ENCODE measurements at places on chromosomes 4 and X. TPM values are rescaled to one million over a fixed set of nuclear protein-coding genes. Genes with fewer than 3 reads are reported as not detected.

EIF1AX gene
- 309 TPM for polyA plus RNA-seq

HSFX1 gene
- not detected for polyA plus RNA-seq

DCAF4L1 gene
- polyA plus RNA-seq, result 0.55 TPM

LARP7 gene
- 157 TPM for polyA plus RNA-seq

AIMP1 gene
- 157 TPM for polyA plus RNA-seq

MXRA5 gene
- polyA plus RNA-seq, result 0.52 TPM

FIP1L1 gene
- 54.0 TPM for polyA plus RNA-seq

ETDA gene
- not detected for polyA plus RNA-seq
